ENCODE measurements at places on chromosomes 1 and 21.

DNA sequence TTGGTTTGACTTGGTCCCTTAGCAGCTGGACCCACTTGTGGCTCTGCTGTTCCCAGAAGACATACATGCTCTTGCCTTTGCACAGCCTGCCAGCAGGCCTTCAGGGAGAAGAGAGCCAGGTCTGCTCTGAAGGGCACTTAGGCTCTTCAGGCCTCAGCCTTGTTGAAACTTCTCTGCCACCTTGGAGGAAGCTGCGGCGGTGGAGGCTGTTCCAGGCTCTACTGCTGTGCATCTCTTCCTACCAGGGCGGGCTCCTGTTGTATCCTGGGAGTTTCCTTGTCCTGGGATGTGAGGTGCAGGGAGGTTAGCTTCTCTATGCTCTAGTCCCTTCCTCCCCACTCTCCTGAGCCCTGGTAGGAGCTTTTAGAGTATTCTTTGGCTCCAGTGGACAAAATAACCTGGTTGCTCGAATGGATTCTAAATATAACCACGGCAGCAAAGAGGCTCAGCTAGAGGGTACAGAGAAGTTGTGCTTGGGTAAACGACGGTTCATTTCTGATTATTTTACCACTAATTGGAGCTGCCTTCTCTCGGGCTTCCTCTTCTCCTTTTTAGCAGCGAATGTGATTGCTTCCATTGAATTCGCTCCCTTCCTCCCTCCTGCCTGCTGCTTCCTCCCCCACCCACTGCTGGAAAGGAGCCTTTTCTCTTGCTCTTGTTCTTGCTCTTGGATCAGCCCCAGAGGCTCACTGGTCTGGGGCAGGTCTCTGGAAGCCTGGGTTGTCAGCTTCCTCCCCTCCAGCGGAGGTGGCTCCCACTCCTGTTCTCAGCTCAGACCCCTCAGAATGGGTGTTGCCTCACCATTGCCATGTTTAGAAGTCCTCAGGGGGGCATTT lies 126.6 kb upstream of the CACNA1E start:
- no peak for DNase-seq

- DNase-seq = no peak
These were observed 81.1 kb upstream of the PGBD5 start for GRCh38 chr1:230507236-230507635.

- DNase-seq = peak; percentile 51
These were observed 212.6 kb downstream of the TNR start for GRCh38 chr1:175530622-175531375.

GRCh38 chr1:117017648-117018047 lies 16.1 kb downstream of the CD101 start:
- no peak for DNase-seq

DNA sequence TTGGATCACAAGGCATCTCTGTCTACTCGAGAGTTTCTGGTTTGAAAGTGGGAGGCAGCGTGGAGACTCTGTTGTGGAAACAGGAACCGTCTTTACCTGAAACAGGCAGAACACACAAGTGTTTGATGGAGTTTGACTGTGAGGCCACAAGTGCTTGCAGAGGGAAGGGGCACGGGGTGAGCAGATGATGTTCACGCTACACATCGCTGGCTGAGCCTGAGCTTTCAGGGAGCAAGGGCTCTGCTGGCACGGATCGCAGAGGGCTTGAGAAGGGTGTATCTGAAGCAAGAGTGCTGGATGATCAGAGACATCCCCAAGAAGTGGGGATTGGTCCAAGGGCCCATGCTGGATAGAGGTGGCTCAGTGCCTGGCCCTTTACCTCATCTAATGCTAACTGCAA lies 59.3 kb downstream of the IGSF21 start:
- DNase-seq = no peak

GRCh38 chr21:16302851-16303282 lies 573.1 kb downstream of the USP25 start:
- peak; percentile 67 for DNase-seq

DNA sequence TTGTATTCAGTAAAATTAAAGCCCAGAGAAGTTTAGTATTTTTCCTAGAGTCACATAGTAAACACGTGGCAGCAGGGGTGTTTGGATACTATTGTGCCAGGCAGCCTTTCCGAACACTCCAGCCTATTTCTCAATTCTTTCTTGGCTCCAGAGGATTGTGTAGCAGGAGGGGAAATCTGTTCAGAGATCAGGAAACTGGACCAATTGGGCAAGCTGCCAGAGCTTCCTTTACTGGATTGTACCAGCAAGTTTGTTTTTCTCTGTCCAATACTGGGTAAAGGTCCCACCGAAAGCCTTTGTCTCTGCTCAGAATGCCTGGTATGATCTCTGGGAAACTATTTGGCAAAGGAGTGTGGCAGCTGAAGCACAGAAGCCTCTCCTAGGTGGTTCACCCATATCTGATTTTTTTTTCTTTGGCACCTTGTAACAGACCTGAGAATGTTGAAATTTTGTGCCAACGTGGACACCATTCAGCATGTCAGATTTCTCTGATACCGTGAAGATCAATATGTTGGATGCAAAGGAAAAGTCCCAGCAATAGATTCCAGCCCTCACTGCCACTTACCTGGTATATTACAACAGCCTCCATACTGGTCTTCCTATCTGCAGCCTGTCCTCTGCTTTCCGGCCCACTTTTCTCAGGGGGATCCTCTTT lies 126.2 kb downstream of the FGGY start:
- DNase-seq = peak; percentile 98

DNA sequence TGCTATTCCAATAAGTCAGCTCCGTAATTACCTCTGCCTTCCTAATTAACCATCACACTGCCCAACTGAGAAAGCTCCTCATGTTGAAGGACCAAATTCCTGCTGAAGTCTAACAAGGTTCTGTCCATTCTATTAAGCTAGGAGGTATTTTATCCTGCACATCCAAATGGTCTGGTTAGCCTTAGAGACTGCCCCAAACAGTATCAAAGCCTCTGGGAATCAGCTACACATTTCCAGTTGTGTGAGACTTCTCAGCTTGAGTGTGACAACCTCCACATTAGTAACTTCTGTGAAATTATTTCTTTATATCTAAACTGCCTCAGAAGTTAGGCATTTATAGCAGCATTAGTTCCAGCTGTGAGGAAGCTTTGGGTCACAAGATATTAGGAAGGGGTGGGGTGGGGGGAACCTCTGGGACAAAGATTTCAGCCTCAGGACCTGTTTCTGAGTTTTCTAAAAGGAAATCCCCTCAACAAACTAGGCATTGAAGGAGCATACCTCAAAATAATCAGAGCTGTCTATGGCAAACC lies 150.5 kb upstream of the DUSP10 start:
- DNase-seq = no peak

DNA sequence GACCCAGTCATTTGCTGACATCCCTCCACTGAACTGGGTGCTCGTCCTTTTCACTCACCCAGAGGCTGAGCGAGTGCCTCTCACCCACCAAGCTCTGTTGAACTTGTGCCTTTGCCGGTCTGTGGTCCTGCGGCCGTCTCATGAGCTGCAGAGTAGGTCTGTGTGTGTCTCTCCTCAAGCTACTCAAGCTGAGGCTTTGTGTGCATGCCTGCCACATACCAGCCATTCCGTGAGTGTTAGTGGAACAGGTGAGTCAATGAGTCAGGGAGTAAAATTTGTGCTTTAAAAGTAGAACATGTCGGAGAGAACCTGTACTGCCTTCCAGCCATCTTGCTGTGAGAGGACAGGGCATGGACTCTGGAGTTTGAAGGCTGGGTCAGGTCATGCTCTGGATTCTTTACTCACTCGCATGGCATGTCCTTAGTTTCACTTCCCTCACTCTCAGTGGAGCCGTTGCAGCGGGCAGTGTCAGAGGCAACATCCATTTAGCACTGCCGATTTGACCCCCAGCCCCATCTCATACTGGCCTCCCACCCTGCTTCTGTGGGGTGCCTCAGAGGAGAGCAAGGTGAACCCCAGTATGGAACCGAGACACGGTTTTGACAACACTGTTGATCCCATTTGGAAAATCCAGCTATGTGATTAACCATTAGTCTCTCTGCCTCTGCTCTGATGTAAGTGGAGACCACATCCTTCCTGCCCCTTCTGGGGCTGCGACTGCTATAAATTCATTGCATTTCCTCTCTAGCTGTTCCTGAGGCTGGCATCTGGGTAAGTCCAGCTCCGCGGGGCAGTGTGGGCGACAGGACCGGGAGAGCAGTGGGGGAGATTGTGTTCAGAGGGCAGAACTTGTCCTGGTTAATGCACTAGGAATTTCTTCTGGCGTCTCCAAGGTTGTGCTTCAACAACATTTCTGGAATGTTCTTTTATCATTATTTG lies at the start of gene NLRP3:
TSS of gene NLRP3 (plus strand) at position 751 of the 939 bp plus-strand sequence. CDS start 2,628 bp downstream, outside the sequence.
- no peak for DNase-seq

DNA sequence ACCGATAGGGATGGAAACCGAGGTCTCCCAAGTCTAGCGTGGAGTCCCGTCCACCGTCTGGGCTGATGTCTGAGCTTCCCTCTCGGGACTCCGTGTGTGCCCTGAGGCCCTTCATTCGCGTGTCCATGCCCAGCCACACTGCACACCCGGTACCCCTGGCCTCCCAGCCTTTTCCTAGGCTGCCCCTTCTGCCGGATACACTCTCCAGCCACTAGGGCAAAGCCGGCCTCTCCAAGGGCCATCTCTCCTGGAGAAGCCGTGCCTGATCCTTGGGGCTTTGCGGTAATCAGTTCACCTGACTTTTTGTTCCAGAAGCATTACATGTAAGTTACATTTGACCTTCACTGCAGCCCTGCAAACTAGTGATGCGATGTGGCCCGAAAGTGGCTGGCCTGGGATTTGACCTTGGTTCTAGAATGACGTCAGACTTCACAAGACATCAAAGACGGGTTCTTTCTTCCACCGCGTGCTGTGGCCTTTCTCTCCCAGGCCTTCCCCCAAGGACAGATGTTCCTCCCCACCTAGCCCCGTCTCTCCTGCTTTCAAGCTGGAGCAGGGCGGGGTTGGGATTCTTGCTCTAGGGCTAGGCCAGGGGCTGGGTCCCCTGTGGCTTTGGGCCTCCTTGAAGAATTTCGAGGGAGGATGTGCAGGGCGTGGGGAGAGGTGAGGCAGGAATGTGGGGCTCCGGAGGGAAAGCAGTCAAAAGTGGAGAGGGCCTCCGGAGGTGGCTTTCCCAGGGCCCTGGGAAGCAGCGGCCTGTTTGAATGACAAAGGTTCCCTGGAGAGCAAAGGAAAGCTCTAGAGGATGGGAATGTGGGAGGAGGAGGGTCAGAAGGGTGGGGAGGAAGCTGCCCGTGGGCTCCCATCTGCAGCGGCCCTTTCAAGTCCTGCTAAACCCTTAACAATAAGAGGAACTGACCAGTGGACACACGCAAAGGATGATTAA lies 49.7 kb upstream of the SLC2A1 start:
- DNase-seq = no peak

GRCh38 chr1:209153411-209153810 lies 430.1 kb upstream of the CAMK1G start:
- no peak for DNase-seq

DNA sequence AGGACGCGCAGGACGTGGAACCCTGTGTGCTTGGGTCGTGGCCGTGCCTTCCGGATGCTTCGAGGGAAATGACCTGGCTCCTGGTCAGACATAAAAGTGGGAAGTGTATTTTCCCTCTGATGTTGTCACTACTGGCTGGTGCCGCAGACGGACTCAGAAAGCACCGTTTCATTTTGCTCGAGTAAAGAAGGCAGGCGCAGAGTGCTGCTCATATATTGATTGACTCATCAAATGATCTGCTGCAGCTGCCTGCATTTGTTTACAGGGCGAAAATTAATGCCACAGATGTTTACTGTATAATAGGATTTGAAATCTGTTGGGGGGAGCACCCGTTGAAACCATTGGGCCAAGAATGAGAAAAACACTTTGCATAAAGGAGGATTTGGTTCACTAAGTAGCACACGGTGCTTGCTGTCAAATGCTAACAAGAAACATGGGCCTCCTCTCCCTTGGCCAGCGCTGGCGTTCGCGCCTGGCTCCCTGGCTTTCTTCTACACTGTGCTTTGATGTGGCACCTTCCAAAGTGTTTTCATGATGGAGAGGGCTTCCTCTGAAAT lies 365.5 kb downstream of the CAMTA1 start:
- DNase-seq = no peak

DNA sequence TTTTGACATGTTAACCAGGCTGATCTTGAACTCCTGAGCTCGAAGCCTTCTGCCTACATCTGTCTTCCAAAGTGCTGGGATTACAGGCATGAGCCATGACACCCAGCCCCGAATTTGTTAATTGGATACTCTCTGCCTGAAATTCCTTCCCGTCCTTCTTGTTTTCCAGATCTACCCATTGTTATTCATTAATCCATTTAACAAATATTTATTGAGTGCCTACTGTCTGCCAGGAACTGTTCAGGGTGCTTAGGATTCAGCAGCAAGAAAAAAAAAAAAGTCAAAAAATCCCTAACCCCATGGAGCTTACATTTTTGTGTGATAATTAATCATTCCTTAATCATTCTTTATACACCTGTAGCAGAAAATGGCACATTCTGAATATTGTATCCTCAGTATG lies 206.8 kb upstream of the FOXD3 start:
- no peak for DNase-seq

GRCh38 chr1:47627471-47628370 lies 189.9 kb downstream of the FOXD2 start:
- no peak for DNase-seq

GRCh38 chr1:59505596-59506028 lies 208.7 kb downstream of the FGGY start:
- DNase-seq = no peak

GRCh38 chr1:85022700-85023099 lies 25.6 kb downstream of the MCOLN3 start:
- DNase-seq = no peak

DNA sequence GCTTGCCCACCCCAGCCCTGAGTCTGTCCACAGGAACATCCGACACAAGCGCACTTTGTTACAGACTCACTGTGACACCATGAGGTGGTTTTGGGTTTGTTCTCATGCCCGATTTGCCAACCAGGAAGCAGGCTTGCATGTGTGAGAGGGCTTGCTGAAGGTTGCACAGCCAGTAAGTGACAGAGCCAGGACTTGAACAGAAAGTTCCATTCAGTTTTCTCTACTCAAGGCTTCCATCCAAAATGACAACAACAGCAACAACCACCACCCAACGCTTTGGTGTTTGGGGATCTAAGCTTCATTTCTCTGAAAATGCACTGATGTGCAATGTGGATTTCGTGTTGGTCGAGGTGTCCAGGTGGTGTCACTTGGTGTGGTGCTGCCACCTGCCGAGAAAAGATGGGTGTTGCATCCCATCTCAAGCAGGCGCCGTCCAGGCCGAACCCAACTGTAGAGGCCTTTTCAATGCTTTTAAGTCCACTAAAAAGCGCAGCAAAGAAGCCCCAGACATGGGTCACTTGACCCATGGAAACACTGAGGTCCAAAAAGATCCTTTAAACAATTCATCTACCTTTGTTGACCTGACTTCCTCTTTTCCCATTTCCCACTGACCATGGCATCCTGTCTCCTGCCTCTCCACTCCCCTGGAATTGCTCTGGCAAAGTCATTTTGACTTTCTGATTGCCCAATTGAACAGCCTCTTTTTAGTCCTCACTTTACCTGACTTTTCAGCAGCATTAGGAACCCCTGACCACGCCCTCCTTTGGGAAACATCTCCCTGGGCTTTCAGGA lies 12.2 kb downstream of the CITED4 start:
- peak; percentile 74 for DNase-seq

GRCh38 chr1:20262810-20263534 lies 27.7 kb upstream of the VWA5B1 start:
- no peak for DNase-seq
